ENCODE measurements at places on chromosomes 11 and 22.

DNA sequence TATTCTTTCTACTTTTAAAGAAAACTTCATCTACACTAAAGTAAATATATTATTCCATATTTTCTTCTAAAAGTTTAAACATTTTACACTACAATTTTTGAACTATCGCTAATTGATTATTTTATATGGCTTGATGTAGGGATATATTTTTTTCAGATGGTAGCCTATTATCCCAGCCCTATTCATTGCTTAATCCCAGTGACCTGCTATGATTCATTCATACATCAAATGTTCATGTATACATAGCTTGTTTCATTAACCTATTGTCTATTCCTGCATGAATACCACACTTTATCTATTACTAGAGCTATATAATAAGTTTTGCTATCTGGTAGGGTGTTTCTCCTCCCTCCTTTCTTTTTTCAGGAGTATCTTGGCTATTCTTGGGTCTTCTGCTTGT lies 5.0 kb upstream of the ROBO4 start:
- DNase-seq: no peak

- DNase-seq: peak; percentile 74
Observed at GRCh38 chr11:62671608-62672389, at the start of the genes LBHD1 and UQCC3. Gene LBHD1 (minus strand): TSS chr11:62672267. CDS start chr11:62670031, 2,236 bp downstream. Gene UQCC3 (plus strand): TSS chr11:62671673. CDS start chr11:62671746, 73 bp downstream.

- DNase-seq: no peak
Observed at GRCh38 chr11:126189109-126189929, 22.1 kb downstream of the RPUSD4 start.

DNA sequence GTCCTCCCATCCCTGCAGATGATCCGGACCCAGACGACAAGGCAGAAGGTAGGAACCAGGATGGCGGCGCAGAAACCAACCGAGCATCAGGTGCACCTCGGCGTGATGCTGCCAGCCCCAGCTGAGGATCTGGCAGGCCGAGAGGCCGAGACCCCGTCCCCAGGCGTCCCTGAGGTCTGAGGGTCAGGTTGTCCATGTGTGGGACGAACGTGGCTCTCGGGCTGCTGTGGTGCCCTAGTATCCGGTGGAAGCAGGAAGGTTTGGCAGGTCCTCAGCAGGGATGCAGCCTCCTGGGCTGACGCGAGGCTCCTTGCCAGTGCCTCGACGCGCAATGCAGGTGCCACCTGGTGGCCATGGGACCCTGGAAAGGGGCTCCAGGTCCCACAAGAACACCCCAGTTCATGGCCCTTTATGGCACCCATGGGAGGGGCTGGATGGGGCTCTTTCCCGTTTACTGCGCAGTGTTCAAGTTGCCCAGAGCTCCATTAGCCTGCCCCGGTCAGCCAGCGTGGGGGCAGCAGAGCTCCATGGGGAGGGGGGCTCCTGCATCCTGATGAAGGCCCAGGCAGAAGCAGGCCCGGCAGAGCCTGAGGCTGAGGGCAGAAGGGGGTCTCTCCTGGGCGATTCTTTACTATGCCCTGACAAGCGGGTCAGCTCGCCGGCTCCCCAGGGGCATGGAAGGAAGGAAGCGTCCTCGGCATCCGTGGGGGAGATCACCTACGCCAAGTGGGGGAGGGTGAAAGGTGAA lies 129.9 kb downstream of the CTTN start:
- DNase-seq: no peak

- DNase-seq: no peak
Observed at GRCh38 chr22:44618400-44618799, 83.6 kb upstream of the PRR5 start.

- DNase-seq: no peak
Observed at GRCh38 chr11:35248558-35249323, 109.8 kb downstream of the CD44 start.

- DNase-seq: no peak
Observed at GRCh38 chr11:125457814-125458343, 38.2 kb downstream of the FEZ1 start.

- peak; percentile 75 for DNase-seq
Observed at GRCh38 chr22:25048659-25049647, 96.4 kb downstream of the KIAA1671 start.

DNA sequence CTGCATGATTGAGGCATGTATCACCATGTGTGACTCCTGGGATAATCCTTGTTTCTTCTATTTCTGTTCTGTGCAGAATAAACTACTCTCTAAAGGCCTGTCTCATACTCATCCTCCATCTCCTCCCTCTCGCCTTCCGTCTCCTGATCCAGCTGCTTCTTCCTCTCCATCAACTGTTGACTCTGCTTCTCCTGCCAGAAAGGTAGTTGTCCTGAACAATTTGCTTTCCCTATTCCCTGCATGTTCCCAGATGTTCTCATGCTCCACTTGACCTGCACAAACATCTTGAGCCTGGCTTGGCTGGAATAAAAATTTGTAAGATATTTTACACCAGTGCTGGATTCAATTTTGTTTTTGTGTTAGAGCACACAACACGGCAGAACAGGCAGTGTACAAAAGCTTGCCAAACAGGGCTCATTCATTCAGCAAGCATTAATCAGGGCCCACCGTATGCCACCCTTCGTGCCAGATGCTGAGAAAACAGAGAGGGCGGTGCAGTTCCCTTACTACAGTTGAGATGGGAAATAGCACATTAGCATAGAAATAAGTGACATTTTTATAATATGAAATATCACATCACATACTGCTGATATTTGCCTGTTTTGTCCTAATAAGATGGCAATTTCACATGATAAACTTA lies 133.3 kb upstream of the PARVA start:
- no peak for DNase-seq

GRCh38 chr11:85806016-85806415 lies 4.9 kb downstream of the SYTL2 start:
- DNase-seq: no peak

GRCh38 chr11:120627327-120628163 lies 116.0 kb downstream of the GRIK4 start:
- DNase-seq: no peak

GRCh38 chr11:125388611-125389010 lies 107.5 kb downstream of the FEZ1 start:
- DNase-seq: no peak

- DNase-seq: no peak
Observed at GRCh38 chr11:85939099-85940015, 84.2 kb downstream of the CCDC83 start.

DNA sequence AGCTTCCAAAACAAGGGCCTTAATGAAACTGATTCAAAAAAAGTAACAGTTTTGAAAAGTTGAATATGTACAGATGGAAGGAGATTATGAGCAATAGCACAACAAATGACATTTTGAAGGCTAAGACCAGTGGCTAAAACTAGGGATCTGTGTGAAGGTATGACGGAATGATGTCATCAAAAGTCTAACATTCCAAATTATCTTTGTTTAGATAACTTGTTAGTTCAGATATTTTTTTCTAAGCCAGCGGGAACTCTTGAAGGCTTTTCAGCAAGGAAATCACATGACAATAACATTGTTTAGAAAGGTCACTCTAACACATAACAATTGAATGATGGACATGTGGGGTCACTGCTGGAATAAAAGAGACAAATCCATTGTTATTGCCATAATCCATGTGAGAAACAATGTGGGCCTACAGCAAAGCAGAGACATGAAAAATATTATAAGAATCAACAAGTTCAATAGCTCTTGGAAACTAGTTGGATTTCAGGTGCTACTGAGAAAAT lies 260.5 kb downstream of the CASP12 start:
- no peak for DNase-seq

GRCh38 chr11:13666708-13667107 lies 1.8 kb upstream of the FAR1 start:
- DNase-seq: no peak

All from adrenal gland (tissue), 19 donors.